Muscle of arm (tissue), 14 donors: ENCODE measurements at places on chromosomes 16 and 17.

- DNase-seq, result no peak
These were observed 1.5 kb downstream of the SRCAP start for GRCh38 chr16:30700491-30700890.

GRCh38 chr17:27623614-27624013 is 7.4 kb upstream of the LGALS9 start:
- peak; percentile 37 for DNase-seq

- DNase-seq, result peak; percentile 0
These were observed 8.1 kb downstream of the PHKB start for GRCh38 chr16:47469227-47469626.

DNA sequence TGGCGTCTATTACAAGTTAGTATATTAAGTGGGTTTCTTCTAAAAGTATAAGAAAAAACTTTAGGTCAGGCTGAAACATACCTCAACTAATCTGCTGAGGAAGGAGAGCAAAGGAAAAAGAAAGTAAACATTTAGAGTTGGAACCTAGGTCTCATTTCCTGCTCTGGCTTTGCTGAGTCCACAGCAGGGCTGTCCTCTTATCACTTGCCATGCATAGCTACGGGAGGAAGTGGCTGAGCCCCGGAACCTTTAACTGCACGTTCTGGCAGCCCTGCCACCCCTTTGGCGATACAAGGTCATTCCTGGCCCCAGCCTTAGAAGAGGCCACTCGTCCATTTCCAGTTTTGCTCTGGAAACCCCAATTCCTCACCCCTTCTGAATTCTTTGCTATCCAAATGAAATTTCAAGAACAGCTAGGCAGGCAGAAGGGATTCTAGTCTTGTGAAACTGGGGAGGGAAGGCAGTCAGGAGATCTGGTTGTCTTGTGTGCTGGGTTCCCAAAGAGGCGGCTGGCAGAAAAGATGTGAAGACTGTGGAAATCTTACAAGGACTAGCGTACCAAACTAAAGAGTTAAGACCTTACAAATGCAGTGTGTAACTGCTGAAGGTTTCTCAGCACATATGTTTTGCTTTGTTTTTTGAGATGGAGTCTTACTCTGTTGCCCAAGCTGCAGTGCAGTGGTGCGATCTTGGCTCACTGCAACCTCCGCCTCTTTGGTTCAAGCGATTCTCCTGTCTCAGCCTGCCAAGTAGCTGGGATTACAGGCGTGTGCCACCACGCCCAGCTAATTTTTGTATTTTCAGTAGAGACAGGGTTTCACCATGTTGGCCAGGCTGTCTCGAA is 19.1 kb downstream of the WIPI1 start:
- no peak for DNase-seq

- DNase-seq, result no peak
These were observed 6.3 kb downstream of the TBX2 start for GRCh38 chr17:61405686-61406536.

GRCh38 chr17:67281743-67282142 is 36.7 kb upstream of the HELZ start:
- no peak for DNase-seq

DNA sequence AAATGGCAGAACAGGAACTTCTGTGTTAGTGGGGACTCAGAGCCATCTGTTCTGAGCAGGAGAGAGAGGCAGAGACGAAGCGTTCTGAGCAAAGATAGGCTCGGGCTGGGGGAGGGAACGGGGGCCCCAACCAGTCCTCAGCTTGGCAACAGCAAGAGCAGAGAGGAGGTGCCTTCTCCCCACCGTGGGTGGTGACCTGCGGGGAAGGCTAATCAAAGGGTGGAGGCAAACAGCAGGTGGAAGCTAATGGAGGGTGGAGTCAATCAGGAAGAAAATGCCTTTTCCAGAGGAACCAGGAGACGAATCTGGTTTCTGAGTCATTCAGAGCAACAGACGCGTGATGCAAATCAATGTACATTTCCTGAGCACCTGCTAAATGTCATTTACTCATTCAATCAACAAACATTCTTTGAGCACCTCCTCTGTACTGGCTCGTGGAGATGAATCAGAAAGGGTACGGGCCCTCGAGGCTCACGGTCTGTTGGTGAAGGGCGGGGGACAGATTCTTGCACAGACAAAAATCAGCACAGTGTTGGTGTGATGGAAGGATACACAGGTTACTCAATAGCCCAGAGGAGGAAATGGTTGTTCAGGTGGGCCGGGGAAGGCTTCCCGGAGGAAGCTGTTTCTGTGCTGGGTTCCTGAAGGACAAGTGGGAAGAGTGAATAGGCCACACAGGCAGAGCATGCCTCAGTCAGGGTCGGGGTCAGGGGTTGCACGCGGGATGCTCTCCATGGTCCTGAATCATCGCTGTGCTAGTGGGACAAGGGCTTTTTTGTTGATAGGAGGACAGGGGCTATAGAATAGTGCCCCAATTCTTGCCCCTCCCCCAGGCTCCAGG is 5.7 kb upstream of the SPNS2 start:
- peak; percentile 51 for DNase-seq

GRCh38 chr17:70242781-70243437 is 73.6 kb downstream of the KCNJ2 start:
- DNase-seq, result no peak

DNA sequence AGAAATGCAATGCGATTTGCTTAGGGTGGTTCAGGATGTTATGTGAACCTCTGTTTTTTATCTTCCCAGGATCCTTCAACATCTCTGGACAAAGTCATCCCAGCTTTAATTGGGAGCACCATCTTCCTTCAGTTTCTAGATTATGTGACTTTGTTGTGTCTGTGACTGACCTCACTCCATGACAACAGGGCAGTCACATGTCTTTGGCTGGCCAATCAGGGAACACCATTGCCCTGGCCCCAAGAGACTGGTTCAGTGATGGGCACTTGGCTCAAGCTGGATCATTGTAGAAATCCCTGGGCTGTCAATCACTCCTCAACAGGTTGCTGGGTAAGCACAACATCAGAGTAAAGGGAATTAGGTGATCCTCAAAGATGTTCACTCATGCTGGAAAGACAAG is 499.7 kb downstream of the XYLT1 start:
- DNase-seq, result no peak

- peak; percentile 7 for DNase-seq
These were observed 3.0 kb upstream of the NLRC3 start for GRCh38 chr16:3580251-3580651.

DNA sequence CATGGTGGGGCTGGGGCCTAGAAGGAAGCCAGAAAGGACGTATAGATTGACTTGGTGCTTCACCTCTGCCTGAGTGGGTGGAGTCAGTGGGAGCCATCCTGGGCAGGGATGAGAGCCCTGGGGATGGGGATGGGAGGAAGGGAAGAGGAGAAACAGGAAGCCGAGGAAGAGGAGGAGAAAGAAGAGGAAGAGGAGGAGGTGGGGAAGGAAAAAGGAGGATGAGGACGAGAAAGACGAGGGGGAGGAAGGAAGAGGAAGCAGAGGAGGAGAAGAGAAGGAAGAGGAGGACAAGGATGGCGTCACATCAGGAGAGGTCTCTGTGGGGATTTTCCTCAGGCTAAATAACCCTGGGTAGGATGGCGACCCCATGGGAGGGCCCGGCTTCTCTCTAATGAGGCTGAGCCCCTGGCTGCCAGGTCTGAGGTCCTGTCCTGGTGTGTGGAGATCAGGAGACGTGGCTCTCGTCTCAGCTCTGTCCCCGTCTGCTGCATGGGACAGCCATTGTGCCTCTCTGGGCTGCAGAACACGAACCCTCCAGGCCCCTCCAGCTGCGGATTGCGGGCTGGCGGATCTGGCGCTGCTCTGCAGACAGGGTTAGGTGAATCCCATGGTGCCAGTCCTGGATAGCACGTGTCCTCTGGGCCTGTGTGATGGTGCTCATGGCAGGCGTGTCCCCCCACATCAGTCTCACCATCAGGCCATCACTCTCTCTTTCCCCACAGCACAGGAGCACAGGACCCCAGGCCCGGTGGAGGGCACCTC is 35.5 kb upstream of the MTSS2 start:
- DNase-seq, result no peak

GRCh38 chr17:50426814-50427787 is 1.1 kb downstream of the ACSF2 start:
- DNase-seq, result no peak

DNA sequence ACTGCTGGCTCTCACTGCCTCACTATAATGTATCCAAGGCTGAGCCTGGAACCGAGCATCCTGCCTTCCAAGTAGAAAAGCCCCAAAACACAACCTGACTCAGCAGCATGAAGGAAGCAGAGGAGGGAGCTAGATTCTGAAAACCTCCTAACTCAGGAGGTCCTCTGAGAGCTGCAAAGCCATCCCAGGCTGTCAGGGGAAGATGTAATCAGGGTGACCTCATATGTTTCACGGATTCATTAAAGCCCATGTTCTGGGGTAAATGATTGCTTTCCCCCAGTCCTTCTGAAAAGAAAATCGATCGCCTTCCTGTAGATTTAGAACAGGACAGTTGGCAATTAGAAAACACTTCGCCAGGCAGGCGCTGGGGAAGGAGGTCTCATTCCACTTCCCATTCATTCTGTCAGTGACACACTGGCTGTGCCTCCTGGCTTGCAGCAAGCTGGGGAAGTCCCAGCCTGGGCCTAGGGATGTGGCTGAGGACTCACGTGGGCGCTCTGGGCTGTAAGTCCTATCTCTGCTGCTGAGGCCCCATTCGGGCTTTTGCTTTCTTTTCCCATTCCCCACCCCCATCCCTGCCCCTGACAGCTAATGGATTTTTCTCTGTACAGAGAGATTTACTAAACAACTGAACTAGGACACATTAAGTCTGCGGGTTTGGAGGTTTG is 75.7 kb upstream of the TMEM132E start:
- no peak for DNase-seq

- DNase-seq, result no peak
These were observed 130.8 kb upstream of the EEF2KMT start for GRCh38 chr16:5228369-5228768.

DNA sequence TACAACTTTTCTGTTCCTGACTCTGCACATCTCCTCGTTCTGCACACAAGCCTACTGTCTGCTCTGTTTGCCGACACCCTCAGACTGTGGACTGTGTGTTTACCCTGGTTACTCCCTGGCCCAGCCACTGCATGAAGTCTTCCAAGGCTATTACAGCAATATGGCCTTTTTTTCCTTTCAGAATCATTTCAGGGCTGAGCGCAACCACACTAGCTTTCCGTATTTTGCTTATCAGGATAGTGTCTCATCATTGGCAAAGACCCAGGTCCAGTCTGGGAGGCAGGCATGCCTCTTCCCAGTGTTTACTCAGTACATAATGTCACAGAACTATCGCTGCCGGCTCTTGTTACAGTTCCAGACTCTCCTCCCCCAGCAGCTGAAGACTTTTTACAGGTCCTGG is 10.1 kb downstream of the DNAH9 start:
- DNase-seq, result peak; percentile 69

DNA sequence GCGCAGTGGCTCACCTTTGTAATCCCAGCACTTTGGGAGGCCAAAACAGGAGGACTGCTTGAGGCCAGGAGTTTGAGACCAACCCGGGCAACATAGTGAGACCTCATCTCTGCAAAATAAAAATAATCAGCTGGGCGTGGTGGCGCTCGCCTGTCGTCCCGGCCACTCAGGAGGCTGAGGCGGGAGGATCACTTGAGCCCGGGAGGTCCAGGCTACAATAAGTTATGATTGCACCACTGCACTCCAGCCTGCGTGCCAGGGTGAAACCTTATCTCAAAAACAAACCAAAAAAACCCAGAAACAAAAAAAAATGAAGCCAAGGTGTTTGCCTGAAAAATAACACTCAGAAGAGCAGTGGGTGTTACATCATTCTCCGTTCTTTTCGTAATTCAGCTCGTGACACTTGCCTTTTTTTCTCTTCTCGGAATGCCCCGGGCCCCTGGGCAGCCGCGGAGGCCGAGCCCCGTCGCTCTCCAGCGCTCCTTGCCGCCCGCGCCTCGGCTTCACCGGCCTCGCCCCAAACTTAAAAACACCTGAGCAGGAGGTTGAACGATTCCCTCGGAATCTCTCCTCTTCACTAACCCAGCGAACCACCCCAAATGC is 17.0 kb downstream of the PRCD start:
- DNase-seq, result no peak

- no peak for DNase-seq
These were observed 333.6 kb upstream of the TBX2 start for GRCh38 chr17:61066062-61066461.

- no peak for DNase-seq
These were observed 608 bp upstream of the COX10 start for GRCh38 chr17:14068542-14069250.

- no peak for DNase-seq
These were observed 52.1 kb downstream of the KLHDC4 start for GRCh38 chr16:87713451-87714229.

GRCh38 chr17:64411999-64412771 is 21.5 kb upstream of the PECAM1 start:
- DNase-seq, result peak; percentile 39

GRCh38 chr17:81314398-81315081 is 19.4 kb upstream of the SLC38A10 start:
- no peak for DNase-seq

GRCh38 chr16:60914334-60914733 is 1121.9 kb downstream of the CDH8 start:
- DNase-seq, result no peak

DNA sequence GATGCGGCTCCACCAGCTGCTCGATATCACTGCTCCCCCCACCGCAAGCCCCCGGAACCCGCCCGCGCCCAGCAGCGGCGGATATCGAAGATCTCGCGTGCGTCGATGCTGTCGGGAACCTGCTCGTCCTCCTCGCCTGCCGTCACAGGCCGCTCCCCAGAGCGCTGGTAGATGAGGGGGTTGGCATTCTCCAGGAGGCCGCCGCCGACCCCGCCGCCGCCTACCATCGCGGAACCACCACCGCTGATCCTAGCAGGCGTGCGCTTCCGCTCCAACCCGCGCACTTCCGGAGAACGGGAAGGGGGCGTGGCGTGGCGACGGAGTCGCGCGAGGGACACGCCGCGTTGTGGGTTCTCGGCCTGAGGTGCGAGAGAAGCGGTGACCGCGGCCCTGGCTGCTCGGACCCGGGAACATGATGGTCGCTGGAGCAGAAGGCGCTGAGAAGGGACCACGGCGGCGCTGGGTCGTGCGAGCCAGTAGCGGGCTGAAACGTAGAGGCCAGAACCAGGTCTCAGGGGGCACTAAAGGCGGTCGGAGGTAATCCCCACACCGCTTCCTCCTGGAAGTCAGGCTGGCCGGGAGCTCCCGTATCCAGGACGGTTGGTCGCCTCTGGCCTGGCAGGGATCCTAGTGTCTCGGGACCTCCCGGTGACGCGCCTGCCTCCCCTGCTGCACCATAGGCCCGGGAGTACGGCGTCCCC is at the start of gene CIAO2B:
CIAO2B (minus strand) TSS at position 265 of the 701 bp plus-strand sequence; CDS start at position 227, 38 bp downstream.
- DNase-seq, result peak; percentile 95

GRCh38 chr17:4530799-4531730 is 24.1 kb downstream of the MYBBP1A start:
- no peak for DNase-seq

DNA sequence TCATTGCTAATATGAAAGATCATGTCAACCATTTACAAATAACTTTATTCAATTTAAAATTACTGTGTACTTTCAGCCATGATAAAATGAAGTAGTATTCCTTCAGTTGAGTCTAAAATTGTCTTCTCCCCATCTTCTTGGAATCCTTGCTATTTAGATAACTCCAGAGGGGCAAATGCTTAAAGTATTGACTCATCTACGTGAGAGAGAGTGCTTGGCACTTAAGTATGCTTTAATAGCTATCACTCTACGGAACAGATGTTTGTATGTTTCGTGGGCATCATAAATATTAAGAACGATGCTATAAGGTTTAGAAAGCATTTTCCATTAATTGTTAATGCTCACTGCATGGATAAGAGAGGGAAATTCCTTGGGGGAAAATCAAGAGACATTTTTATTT is 69.3 kb upstream of the MED13 start:
- DNase-seq, result no peak
